Stimulated activated CD4-positive, alpha-beta T cell treated with anti-CD3 and anti-CD28 coated beads, Interleukin-1b, Interleukin-23, amount 100 ng/mL, for 4 hours (primary cell): ENCODE measurements at places on chromosomes 1 and 21.

DNA sequence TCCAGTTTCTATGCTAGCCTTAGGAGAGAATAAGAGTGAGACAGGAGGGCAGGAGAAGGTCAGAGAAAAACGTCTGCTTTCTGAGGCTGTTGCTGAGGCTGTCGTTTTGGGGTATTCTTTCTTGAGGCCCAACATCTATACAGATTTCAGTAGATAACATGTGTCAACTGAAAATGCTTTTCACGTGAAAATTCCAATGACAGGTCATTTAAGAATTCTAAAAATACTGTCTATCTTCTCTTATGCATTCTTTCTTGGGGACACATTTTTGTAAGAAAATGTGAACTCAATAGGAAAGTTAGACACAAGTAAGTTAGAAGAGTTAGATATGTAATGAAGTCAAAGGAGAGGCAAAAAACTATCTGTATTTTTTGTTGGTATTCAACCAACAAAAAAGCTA, 150.8 kb downstream of the TGFB2 start:
- no peak for DNase-seq

GRCh38 chr1:155537193-155537592, 25.4 kb downstream of the ASH1L start:
- DNase-seq, result no peak

- DNase-seq, result no peak
Observed at GRCh38 chr1:65495137-65495536, 74.7 kb downstream of the LEPR start.

- no peak for DNase-seq
Observed at GRCh38 chr21:36428761-36429432, 43.7 kb downstream of the CHAF1B start.

- DNase-seq, result no peak
Observed at GRCh38 chr1:24191860-24192259, 4.8 kb upstream of the IFNLR1 start.

- no peak for DNase-seq
Observed at GRCh38 chr1:36651176-36651910, 168.6 kb upstream of the CSF3R start.
